ENCODE measurements at places on chromosomes 4 and X.

- no peak for DNase-seq
Measured at GRCh38 chr4:184273166-184274147, 55.8 kb upstream of the ENPP6 start.

- DNase-seq = no peak
Measured at GRCh38 chr4:7429601-7430078, 5.1 kb downstream of the PSAPL1 start.

DNA sequence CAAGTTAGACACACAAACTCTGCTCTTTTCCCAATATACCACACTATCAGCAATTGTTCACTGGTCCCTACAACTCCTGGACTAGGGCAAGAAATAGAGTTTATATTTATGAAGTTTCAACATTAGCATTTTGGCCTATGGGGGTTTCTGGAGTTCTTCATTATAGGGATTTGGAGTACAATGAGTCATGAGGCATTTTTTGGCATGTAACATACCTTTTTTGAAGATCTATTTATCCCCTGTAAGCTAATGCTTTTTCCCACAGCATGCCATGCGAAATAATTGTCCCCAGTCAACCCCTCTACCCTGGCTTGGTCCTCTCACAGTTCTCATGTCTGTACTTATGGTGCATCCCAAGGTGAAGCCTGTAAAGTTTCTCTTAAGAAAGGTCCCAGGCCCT, 36.7 kb upstream of the EDA2R start:
- no peak for DNase-seq

DNA sequence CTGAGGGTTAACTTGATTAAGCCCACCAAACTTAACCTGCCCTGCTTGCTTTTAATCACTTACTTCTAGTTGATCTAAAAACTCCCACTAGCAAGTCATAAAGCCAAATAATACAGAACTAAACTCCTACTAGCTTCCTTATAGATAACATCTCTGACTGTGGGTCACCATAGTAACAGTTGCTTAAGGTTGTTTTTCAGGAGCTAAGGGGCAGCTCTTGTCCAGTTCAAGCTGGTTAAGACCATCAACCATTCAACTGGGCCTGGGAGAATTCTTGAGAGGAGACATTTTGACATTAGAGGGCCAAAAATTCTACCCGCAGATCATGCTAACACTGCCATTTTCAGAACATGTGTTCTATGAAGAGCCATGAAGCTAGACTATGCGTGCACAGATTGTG, 67.0 kb downstream of the UCHL1 start:
- no peak for DNase-seq

DNA sequence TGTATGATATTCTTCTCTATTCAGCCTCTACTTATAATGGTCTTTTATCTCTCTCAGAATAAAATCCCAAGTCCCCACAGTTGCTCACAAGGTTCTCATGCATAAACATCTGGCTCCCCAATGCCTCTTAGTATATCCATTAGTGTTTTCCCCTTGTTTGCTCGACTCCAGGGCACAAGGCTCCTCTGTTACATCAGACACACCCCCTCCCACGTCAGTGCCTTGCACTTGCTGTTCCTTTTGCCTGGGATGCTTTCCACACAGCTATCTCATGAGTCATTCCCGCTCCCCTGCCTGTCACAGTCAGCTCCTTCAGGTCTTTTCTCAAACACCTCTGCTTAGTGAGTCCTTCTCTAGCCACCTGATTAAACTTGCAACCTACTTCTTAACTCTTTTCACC, 260.2 kb downstream of the IL1RAPL1 start:
- DNase-seq = no peak

DNA sequence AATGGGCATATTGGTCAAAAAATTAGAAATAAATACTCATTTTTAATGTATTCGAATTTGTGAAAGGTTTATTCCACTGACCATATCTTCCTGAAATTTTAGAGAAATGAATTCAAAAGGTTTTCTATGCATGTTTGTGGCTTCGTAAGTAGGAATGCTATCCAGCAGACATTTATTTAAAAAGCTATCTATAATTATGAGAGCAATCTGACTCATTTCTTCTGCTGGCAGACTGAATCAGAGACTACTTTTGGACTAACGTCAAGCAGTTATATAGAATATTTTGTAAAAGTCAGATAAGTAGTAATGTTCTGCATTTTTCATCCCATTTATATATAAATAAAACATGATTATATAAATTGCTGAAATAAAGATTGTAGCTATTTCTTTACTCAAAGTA, 125.0 kb downstream of the SPCS3 start:
- no peak for DNase-seq

GRCh38 chr4:96983830-96984229, 1143.9 kb downstream of the PDHA2 start:
- no peak for DNase-seq

DNA sequence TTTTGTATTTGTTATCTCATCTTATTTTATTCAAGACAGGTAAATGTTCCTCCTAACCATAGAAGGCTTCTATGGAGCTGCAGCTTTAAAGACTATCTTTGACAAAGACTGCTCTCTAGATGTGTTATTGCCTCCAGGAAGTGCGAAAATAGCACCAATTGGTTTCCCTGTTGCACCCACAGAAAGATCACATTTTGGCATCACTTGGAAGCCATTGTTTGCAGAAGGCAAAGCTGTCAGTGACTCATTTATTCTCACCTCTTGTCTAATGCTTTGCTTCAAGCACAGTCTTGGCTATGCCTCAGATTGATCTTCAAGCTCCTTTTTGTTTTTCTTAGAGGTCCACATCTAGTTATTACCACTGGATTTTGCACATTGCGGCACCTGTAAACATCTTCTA, 150.3 kb downstream of the PCDH7 start:
- no peak for DNase-seq

DNA sequence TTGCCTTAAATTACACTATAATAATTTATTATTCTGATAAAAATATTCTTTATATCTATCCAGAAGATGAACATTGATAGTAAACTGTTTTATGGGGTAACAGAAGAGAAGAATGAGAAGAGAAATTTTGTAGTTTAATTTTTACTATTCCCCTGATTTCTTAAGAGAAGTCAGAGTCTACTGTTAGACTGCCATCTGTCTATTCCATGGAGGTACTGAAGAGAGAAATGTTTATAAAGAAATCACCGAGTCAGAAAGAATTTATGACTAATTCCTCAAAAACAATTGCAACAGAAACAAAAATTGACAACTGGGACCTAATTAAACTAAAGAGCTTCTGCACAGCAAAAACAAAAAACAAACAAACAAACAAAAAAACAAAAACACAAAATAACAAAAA, 149.9 kb downstream of the FGF16 start:
- DNase-seq = peak; percentile 5

- DNase-seq = no peak
Measured at GRCh38 chrX:20229155-20229554, 37.6 kb downstream of the RPS6KA3 start.

GRCh38 chr4:66059136-66059535, 388.8 kb upstream of the EPHA5 start:
- DNase-seq = no peak

- DNase-seq = no peak
Measured at GRCh38 chr4:30815685-30816084, 95.5 kb downstream of the PCDH7 start.

DNA sequence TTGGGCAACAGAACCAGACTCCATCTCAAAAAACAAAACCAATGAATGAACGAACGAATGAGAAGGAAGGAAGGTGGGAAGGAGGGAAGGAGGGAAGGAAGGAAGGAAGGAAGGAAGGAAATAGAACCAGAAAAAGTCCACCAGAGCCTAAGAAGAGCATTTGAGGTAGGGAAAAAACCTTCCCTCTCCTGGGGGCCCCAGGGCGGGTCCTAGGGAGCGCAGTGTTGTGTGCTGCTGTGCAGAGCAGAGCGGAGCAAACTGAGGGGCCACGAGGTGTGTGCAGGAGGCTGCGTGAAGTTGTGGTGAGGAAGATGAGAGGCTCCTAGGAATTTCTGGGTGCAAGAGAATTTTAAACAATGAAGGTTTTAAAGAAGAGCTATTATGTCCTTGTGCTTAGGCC, 16.0 kb upstream of the NSUN7 start:
- DNase-seq = no peak

GRCh38 chrX:136711147-136711546, 63.2 kb downstream of the CD40LG start:
- peak; percentile 49 for DNase-seq

- no peak for DNase-seq
Measured at GRCh38 chrX:9670136-9670814, 95.4 kb downstream of the GPR143 start.

- DNase-seq = no peak
Measured at GRCh38 chr4:99383399-99383798, 30.9 kb upstream of the ADH1C start.

DNA sequence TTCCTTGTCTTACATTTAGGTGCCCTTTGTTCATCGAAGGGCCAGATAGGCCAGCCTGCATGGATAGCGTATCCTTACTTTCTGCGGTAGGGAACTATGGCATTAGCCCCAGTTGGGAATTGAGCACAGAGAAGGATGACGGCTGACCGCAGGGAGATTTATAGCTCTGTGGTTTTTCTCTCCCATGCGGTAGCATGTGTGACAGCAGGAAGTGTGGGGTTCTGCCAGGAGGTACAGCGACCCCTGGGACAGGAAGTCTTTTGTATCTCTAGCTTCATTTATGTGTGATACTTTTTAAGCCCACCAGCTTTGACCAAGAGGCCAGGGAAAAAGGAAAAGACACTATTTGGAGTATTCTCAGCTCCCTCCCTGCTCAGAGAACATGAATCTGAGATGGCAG, 33.1 kb downstream of the GAB3 start:
- DNase-seq = peak; percentile 63

GRCh38 chr4:6960154-6960553, 50.5 kb downstream of the TBC1D14 start:
- DNase-seq = no peak

DNA sequence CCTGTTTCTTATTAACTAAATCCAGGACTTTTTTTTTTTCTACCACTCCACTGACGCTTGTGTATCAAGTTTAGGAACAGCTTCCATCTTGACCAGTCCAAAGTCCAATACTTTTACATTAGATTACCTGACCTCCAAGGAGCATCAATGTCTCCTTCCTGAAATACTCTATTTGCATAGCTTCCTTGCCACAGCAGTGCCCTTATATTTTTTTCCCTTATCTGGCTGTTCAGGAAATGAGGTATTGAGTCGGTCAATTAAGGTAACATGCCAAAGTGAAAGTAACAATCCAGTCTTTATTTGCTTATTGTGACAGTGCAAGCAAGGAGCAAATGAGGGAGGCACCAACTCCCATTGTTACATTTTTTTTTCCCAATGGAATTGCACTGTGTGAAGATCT, 730.8 kb upstream of the NDST4 start:
- no peak for DNase-seq

DNA sequence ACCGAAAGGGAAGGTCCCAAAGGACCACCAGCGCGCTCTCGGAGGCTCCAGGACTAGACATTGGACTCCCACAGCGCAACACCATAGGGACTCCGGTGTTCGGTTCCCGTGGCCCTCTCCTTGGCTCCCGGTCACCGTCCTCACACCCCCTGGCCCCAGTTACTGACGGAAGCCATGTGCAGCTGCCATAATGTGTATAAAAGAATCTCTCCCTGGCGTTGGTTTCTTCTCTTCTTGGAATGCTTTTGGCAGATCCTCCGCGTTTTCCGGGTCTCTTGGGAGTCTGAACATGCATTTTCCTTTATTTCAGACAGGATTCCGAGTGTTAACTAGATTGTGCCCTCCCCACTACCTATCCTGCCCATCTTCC, 69.8 kb downstream of the FBXO8 start:
- DNase-seq = no peak

DNA sequence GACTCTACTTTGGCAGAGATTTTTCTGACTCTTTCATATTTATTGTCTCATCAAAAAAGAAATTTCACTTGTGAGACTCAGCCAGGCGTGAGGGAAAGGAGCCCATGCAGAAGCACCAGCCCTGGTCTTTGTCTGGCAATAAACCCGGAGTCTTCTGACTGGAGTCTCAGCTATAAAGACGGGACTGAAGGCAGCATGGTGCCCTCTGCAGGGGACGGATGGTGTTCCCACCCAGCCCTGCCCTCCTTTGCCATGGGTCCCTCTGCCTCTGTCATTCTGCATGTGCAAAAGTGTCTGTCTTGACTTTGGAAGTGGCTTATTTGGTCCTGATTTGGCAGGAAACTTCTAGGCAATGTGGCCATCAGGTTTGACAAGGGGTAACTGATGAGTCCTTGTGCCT, 14.2 kb downstream of the ZNF185 start:
- DNase-seq = no peak

- DNase-seq = no peak
Measured at GRCh38 chr4:94925764-94926347, 168.1 kb downstream of the BMPR1B start.

GRCh38 chrX:148185631-148186030, 204.5 kb downstream of the FMR1NB start:
- no peak for DNase-seq

All from SJCRH30 (cell line).